Right lung (tissue), 10 donors: ENCODE measurements at places on chromosomes 11 and 22.

DNA sequence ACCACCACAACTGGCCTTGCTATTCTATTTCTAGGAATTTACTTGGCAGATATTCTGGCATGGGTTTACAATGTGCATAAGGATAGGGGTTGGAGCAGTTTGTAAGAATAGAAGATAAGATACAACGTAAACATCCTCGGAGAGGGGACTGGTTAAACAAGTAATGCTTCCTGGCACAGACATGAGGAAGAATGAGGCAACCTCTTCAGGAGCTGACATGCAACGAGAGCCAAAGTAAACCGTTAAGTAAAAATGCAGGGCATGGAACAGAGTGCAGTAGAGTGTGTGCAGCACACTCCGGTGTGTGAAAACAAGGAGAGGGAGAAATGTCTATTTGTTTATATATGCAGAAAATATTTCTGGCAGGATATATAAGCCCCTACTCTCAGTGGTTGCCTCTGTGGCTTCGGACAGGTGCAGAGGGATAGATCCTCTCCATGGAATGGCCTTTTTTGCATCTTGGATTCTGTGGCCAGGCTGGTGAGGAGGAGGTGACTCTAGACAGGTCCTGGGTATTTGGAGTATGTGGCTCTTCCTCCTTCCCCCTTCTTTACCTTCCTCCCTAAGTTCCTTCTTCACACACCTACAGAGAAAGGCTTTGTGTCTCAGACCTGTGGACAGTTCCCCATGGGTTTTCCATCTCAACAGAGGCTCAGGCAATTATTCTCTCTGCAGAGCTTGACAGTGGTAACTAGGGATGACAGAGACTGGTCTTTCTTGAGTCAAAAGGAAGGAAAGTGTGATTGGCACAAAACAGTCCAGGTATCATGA, 2.5 kb downstream of the RAB36 start:
- no peak for DNase-seq

- no peak for DNase-seq
These were observed 3.0 kb downstream of the CBL start for GRCh38 chr11:119209186-119209585.

DNA sequence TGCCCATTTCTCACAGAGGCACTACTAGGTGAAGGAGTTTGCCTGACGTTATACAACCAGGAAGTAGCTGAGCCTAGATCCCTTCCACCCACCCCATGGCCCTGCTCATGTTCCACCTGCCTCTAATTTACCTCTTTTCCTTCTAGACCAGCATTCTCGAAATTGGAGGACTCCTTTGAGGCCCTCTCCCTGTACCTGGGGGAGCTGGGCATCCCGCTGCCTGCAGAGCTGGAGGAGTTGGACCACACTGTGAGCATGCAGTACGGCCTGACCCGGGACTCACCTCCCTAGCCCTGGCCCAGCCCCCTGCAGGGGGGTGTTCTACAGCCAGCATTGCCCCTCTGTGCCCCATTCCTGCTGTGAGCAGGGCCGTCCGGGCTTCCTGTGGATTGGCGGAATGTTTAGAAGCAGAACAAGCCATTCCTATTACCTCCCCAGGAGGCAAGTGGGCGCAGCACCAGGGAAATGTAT, 14.1 kb downstream of the PIK3IP1 start:
- no peak for DNase-seq

- DNase-seq = no peak
These were observed 59.7 kb upstream of the RASSF10 start for GRCh38 chr11:12949453-12949852.

GRCh38 chr11:8415195-8415594, 151.5 kb upstream of the LMO1 start:
- DNase-seq = no peak

GRCh38 chr11:102761646-102762238, 18.7 kb downstream of the MMP10 start:
- no peak for DNase-seq

- DNase-seq = no peak
These were observed 62.6 kb downstream of the CWC15 start for GRCh38 chr11:94910779-94911178.

- no peak for DNase-seq
These were observed 311.1 kb downstream of the TENM4 start for GRCh38 chr11:79129702-79130101.

DNA sequence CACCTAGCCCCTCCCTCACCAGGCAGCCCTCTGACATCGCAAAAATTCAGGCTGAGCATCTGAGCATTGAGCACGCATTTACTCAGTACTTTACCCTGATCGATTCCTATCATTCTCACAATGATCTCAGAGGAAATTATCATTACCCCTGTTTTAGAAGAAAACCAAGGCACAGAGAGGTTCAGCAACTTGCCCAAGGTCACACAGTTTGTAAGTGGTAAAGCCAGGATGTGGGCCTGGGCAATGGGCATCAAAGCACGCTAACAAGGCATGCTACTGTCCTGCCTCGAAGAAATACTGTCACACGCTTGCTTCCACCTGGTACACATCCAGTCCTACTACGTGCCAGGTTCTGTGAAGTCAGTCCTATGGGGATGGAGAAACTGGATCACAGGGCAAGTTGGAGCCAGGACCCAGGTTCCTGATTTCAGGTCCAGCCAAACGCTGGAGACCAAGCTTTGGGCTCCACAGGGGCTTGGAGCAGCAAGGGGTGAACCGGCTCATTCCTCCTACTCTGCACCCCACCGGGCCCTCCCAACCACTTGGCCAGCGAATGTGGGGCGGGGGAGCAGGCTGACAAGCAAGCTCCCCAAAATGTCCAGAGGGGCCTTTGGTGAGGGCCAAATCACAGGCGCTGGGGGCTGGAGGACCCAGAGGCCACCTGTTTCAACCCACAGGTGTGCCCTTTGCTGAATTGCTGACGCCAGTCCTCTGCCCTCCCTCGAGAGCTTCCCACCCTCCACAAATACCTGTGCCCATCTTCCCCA, 18.2 kb downstream of the KCNJ4 start:
- DNase-seq = no peak

DNA sequence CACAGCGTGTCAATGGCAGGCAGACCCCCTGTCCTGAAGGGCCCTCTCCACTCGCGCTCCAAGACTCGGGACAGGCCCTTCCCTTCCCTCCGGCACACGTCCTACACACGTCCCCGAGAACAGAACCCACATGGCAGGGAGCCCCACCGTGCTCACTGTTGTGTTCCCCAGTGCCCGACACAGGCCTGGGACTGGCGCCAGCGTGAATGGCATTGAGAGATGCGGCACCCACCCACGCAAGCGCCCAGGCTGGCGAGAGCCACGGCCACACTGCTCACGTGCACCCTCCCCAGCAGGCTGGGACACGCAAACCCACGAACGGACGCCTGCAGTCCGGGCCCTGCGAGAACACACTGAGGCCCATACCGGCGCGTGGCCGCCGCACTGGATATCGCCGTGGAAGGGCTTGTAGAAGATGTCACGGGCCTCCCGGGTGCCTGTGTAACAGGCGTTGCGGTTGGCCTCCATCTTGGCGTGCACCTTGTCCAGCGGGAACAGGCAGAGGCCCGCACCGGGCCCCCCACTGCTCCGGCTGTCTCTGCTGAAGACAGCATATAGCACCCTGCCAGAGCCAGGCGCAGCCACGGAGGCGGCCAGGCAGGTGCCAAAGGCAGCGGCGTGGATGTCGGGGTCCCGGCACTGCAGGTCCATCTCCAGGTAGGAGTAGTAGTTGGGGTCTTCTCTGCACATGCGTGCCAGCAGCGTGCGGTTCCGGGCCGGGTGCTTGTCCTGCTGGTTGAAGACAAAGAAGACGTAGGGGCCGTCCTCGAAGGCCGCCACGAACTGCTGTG, 18.1 kb downstream of the PLXNB2 start:
- no peak for DNase-seq

DNA sequence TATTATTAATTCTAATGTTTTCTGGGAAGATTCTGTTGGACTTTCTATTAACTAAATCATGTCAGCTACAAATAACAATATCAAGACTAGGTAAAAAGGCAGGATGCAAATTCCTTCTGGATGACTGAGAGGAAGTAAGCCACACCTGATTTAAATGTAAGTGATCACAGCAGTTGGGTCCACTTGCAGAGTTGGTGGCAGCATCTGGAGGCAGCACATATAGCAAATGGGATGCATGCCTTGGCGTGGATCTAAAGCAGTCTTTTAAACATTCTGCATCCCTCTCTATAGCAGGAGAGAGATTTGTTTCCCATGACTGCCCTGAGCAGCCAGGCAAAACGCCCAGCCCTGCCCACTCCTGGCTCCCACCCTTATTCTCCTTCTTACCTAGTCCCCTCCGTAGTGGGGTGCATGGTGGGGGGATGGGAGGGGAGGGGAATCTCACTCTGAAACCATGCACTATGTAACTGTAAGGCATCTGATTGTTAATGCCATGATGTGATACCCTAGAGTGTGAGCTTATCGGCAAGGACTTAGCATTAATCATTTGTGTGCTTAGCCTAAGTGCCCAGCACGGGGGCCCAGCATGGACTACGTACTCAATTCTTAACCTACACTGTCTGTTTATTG, 130.3 kb downstream of the EFCAB6 start:
- no peak for DNase-seq
